ENCODE measurements at places on chromosomes 6 and 20. TPM values are rescaled to one million over a fixed set of nuclear protein-coding genes. Genes with fewer than 3 reads are reported as not detected.

ZNF391 gene
- 0.25 TPM for total RNA-seq

PDSS2 gene
- total RNA-seq = 6.2 TPM

PRSS16 gene
- 4.7 TPM for total RNA-seq

KHDC1L gene
- total RNA-seq = not detected

CDH4 gene
- 6.0 TPM for total RNA-seq

BMP7 gene
- 0.32 TPM for total RNA-seq

PPDPF gene
- 290 TPM for total RNA-seq

EGFL8 gene
- 1.7 TPM for total RNA-seq

EPB41L1 gene
- total RNA-seq = 63.3 TPM

EYS gene
- not detected for total RNA-seq

RNASET2 gene
- 14.1 TPM for total RNA-seq

TRAPPC3L gene
- total RNA-seq = not detected

COL9A3 gene
- total RNA-seq = 0.58 TPM

ADGRF1 gene
- total RNA-seq = not detected

PTCHD4 gene
- not detected for total RNA-seq

PAX1 gene
- not detected for total RNA-seq

All from A549 treated with CpdA at 1 μM for 4 hours (cell line).